ENCODE measurements at places on chromosomes 11 and 22.

DNA sequence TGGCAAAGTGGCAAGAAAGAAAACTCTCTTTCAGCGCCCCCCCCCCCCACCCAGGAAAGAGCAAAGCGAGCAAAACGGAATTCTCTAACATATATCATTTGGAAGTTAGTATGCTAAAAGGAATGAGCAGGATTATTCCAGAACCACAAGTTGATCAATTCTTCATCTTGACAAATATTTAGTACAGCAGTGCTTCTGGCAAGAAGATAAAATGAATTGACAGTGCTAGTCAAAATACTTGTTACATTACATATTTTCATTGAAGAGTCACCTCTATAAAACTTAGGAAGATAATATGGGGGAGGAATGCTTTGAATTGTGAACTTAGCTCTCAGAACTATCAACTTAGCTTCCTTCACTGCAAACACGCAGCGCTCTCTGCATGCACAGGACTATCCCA, 377.4 kb downstream of the DYNC2H1 start:
- no peak for DNase-seq

DNA sequence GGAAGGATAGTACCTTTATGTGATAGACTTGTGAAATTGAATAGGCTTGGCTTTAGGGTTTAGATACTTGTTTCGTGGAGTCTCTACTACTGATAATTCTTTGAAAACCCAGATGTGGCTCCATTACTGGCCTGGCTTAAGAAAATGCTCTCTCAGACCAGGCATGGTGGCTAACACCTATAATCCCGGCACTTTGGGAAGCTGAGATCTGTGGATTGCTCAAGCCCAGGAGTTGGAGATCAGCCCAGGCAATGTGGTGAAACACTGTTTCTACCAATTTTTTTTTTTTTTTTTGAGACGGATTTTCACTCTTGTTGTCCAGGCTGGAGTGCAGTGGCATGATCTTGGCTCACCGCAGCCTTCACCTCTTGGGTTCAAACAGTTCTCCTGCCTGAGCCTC, 40.9 kb downstream of the ATG13 start:
- no peak for DNase-seq

DNA sequence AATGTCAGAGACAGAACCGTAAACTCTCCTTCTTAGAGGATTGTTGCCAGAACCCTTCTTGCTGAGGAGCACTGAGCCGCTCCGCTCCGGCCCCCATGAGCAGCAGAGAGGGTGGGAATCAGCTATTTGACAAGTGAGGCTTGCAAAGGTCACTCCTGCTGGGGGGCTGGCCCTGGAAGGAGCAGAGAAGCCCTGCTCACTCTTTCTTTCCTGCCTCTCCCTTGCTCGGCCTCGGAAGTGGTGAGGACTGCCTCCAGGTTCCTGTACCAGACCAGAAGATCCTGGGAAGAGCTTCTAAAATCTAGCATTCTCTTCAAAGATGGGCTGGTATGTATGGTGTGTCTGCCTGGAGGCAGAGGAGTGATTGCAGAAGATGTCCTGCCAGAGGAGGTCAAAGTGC, 168.6 kb upstream of the NECTIN1 start:
- DNase-seq: no peak

DNA sequence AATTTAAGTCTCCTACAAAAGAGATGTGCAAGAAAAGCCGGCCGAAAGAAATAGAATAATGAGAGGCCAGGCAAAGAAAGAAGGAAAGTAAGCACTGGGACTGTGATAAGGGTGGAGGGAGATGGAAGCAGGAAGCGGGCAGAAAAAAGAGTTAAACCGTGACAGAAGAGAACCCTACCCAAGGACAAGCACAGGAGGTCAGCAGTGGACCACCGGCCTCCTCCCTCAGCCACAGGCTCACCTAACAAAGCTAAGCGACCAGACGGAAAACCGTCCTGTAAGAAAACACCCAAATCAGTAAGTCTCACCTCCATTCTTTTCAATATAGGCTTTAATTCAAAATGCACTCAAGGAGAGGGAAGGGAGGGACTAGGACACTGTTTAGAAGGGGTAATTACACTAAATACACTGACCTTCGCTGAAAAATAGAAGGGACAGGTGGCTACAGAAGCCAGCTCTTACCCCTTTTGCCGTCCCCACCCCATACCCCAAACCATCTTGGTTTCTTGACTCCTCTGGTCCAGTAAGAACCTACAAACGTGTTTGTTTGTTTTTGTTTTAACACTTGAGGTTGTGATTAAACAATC, 1.9 kb downstream of the FAM181B start:
- DNase-seq: no peak

DNA sequence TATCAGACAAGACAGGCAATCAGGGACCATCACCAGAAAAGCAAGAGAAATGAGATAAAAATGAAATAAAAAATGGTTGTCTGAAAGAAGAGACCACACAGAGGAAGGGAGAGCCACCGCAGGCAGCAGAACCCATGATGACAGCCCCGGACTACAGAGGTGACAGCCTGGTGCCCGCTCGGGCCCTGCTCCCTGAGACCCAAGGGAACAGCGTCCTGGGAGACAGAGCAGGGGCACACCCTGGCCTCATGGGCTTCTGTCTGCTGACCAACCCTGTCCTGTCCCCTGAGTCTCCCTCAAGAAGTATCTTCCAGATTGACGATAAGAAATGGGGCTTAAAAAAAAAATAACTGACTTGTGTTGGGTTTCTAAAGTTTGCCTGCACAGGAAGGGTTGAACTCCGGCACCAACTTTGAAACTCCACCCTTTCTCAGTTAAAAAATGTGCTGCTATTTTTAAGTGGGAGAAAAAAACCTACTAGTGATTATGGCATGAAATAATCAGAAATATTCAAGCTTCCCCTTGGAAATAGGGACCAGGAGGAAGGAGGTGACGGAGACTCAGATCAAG, 70.1 kb upstream of the TTLL12 start:
- DNase-seq: no peak

DNA sequence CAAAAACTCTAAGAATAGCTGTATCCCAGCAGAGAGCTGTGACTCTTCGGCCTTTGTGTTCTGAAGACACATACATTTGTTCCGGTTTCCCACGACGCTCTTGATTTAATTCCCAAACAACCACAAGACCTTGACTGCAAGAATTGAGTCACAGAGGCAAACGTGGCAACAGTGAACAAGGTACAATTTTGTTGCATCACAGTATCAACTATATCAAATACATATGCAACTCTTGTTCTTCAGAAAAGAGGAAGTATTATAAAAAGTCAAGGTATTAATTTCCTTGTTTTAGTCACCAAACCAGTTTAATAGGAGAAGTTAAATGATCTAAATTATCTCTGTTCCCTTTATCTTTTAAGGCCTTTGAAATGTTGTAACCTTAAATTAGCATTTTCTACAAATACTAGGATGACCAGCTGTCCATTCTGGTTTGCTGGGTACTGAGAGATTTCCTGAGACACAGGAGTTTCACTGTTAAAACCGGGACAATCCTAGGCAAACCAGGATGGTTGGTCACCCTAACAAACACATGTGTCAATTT, 11.1 kb downstream of the HPS5 start:
- DNase-seq: no peak

- no peak for DNase-seq
Measured at GRCh38 chr11:72639502-72640375, 34.5 kb downstream of the PDE2A start.
